ENCODE measurements at places on chromosomes 3 and 15. TPM values are rescaled to one million over a fixed set of nuclear protein-coding genes. Genes with fewer than 3 reads are reported as not detected.

The COX5A gene
- total RNA-seq = 34.6 TPM

The CD200R1 gene
- total RNA-seq = not detected

The CCDC191 gene
- 1.8 TPM for total RNA-seq

The RYR3 gene
- total RNA-seq = 0.09 TPM

The PIF1 gene
- total RNA-seq = 7.2 TPM

The ZNF80 gene
- not detected for total RNA-seq

The TRH gene
- total RNA-seq = not detected

The LYZL4 gene
- total RNA-seq = not detected
